Retinal pigment epithelial cell (primary cell): ENCODE measurements at places on chromosomes 1 and 21.

- no peak for DNase-seq
These were observed 763.3 kb upstream of the BRINP3 start for GRCh38 chr1:191240925-191241324.

DNA sequence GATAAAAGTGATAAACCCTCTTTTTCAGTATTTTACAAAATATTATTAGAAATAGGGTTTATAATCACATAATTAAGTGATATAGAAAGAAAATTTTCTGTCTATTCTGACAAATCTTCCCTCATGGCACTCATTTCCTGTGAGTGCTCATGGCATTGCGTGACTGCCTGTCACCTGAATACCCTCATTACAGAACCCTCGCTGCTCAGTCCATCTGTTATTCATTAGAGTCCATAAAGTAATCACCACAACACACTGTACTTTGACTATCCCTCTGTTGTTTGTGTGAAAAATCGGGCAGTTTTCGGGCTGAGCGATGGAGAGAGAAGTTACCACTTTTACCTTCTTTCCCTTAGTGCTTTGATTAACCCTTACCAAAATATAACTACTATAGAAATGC is 100.4 kb upstream of the BRINP3 start:
- DNase-seq: no peak

DNA sequence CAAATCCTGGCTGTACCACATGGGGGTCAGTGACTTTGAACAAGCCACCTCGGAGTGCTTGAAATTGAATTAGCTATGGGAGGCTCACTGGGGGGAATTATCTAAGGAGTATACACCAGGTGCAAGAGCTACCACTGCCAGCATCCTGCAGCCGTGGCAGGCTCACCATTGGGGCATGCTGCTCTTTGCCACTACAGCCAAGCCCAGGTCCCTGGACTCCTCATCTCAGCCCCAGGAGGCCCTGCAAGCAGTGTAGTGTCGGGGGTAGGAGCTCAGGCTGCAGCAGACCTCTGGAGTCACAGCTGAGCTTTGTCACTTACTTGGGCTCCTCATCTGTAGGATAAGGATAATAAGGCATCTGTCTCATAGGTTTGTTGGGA is 35.3 kb downstream of the ACOT11 start:
- DNase-seq: no peak

- DNase-seq: no peak
These were observed 101.8 kb upstream of the ERG start for GRCh38 chr21:38600106-38600505.

GRCh38 chr1:117009132-117009531 is 7.6 kb downstream of the CD101 start:
- DNase-seq: no peak

DNA sequence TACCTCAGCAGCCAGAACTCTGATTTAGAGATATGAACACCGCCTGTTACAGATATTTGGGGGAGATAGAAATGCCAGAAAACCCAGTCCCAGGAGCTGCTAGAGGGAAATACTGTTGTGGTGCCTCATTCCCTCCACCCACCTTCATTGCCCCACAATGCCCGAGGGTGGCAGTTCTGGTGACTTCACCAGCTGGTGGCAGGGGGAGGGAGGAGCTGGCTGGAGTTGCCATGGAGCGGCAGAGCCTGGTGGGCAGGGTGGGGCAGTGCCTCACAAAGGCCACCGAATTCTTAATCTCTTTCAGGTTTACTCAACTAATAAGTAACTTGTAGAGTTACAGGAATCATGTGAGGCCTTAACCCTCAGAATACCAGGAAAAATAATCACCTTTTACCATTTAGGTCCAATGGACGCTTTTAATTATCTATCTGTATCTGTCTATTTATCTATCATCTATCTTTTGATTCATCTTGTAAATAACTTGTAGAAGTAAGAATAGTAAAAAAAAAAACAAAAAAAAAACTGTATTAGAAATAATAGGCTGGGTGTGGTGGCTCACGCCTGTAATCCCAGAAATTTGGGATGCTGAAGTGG is 11.7 kb upstream of the S100A11 start:
- DNase-seq: peak; percentile 75

- DNase-seq: no peak
These were observed 75.9 kb downstream of the IGSF21 start for GRCh38 chr1:18183533-18183932.

GRCh38 chr21:37220433-37220980 is 46.6 kb downstream of the VPS26C start:
- no peak for DNase-seq

GRCh38 chr21:38741092-38741949 is 64.4 kb upstream of the ETS2 start:
- no peak for DNase-seq

DNA sequence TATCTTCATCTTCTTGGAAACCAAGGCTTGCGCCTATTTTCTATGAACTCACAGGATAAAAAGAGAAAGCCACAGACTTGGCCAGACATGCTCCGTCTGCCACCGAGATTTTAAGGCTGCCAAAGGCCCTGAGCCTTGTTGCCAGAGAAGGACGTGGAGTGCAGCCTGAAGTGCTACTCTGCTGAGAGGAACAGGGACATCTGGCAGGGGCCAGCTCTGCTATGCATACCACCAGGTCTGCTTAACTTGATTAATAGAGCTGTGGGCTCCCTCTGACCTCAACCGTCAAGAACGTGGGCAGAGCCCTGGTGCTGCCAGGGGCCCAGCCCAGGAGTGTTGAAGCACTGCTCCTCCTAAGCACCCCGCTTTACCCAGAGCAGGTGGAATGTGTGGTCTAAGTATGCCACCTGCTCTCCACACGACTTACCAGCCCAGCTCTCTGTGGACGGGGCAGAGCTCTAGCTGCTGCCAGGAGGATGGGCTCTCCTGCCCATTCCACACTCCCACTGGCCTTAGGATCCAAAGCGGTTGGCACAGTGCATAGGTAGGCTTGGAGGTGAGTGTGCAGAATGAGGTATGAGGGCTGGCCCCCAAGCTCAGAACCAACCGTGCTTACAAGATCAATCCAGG is 10.6 kb downstream of the HCRTR1 start:
- no peak for DNase-seq

GRCh38 chr1:10692401-10693021 is 103.9 kb downstream of the CASZ1 start:
- DNase-seq: no peak

GRCh38 chr1:12163210-12163609 is 3.6 kb upstream of the TNFRSF1B start:
- no peak for DNase-seq

DNA sequence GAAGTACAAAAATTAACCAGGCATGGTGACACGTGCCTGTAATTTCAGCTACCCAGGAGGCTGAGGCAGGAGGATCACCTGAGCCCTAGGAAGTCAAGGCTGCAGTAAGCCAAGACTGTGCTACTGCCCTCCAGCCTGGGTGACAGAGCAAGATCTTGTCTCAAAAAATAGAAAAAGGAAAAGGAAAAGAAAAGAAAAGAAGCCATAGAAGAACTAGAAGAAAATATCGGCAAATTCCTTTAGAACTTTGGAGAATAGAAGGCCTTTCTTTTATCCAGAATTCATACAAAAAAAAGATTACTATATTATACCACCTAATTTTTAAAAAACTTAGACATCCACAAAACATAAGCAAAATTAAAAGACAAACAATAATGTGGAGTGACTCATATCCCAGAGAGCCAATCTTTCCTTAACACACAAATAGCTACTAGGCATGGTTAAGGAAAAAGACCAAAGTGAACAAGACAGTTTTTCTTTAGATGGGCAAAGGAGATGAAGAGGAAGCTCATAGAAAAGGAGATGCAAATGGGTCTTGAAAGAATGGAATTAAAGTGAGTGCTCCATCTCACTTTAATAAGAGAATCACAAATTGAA is 251.1 kb upstream of the IRF2BP2 start:
- DNase-seq: no peak

GRCh38 chr1:19988267-19989006 is 9.0 kb upstream of the PLA2G2A start:
- DNase-seq: no peak

DNA sequence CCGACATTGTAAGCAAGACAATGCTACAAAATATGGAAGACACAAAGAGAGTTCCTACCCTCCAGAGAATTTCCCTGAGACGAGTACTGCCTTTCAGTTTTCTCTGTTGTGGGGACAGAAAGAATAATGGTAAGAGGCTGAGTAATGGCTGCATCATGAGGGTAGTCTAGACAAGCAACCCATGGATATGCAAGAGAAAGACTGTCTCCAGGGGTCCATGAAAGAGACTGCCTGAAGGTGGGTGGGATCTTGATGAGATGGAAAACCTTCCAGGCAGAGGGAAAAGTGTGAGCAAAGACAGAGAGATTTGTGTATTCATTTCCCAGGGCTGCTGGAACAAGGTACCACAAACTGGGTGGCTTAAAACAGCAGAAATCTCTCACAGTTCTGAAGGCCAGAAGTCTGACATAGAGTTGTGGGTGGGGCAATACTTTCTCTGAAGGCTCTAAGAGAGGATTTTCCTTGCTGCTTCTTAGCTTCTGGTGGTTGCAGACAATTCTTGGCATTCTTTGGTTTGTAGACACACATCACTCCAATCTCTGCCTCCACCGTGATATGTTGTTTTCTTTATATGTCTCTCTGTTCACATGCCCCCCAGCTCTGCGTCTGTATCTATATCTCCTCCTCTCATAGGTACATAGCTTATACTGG is 41.4 kb downstream of the ANP32E start:
- DNase-seq: peak; percentile 41

- DNase-seq: peak; percentile 91
These were observed 30.7 kb downstream of the DMBX1 start for GRCh38 chr1:46520063-46520911.

DNA sequence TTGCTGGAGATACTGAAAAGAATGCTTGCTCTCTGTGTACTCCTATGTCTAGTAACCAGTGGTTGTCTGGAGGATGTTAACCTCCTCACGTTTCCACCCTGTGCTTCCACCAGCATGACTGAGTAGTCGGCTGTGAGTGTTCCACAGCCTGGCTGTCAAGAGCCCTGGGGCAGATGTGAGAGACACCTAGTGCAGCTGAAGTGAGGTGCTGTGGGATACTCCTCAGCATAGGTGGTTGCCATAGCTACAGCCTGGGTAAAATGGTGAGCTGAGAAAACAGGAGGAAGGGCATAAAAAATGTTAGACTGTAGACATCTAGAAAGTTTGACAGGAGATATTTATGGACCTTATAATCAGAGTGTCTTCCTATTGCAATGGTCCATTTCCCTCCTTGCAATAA is 15.8 kb downstream of the IVL start:
- DNase-seq: no peak

GRCh38 chr1:6365047-6365446 is 28.5 kb downstream of the ACOT7 start:
- DNase-seq: no peak

DNA sequence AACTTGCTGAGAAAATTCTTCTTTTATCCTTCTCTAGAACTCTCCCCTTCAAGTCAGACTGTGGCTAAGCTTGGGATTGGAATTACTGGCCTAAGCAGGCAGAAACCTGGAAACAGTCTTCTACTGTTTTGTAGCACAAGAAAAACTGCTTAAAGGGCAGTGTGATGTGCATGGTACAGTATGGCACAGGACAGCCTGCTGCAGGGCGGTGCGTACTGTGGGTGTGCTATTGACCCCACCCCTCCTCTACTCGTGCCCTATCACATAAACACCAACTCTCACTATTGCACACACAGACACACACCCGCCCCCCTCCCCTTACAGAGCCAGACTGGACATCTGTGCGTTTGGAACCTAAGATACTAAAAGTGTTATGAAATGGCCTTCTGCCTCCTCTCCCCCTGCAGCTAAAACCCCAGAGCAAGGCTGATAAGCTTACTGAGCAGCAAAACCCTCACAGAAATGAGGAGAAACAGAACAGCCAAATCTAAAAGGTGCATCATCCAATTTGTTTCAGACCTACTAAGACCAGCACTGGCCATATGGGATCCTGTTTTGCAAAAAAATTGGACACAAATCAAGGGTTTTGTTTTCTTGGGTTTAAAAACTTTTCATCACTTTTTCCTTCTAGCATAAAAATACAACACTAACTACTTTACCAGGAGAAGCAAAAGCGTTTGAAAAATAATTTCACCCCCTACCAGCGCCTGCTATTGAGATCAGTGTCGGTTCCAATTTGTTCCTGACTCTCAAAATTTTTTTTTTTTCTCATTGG is 355.8 kb upstream of the LYPLAL1 start:
- DNase-seq: peak; percentile 88

DNA sequence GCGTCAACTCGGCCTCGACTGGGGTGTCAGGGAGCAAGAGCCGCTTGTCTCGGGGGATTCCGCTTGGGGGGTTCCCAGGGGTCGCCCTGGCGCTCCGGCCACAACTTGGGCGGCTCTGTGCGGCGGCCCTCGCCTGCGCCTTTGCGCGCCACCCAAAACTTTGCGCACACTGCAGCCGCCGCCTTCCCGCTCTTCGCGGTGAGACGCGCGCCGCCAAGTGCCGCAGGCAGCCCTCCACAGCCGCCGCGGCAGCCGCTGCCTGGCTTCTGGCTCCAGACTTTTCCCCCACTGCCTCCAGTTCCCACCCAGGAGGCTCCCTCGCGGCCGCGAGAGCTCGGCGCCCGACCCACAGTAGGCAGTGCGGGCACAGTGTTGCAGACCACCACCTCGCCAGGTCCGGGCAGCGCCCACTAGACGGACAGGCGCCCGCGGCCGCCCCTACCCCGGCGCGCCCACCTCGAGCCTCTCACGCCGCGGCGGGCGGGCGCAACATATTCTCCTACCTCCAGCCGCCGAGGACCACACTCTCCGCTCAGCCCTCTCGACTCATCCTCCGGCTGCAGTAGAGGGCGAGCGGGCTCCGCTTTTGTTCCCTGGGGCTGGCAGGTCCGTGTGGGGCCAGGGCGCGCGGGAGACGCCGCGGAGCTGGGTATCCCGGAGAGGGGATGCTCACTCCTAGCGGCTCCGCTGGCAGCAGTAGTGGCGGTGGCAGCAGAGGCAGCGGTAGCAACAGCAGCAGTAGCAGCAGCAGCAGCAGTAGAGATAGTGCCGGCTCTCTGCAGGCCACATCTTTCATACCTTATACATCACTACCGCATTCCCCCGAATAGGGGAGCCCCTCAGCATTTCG is 296.6 kb downstream of the OMA1 start:
- no peak for DNase-seq

DNA sequence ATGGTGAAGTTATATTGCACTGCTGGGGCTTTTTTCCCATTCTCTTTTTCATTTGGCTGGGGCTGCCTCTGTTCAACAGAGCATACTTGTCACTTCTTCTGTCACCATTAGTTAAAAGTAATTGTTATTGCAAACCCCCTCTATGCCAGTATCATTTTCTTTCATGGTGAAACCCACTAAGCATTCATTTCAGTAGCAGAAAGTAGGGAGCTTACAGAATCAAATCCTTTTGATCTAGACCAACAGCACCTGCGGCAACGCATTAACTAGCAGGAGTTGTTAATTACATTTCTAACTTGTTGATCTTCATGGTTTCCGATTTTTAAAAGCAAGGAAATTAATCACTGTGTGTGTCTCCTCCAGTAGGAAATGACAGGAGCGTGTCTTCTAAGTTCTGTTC is 15.0 kb downstream of the SMYD2 start:
- no peak for DNase-seq

- DNase-seq: no peak
These were observed 235.4 kb upstream of the LYPLAL1 start for GRCh38 chr1:218938259-218938658.
